ENCODE measurements at places on chromosomes 13 and 19.

DNA sequence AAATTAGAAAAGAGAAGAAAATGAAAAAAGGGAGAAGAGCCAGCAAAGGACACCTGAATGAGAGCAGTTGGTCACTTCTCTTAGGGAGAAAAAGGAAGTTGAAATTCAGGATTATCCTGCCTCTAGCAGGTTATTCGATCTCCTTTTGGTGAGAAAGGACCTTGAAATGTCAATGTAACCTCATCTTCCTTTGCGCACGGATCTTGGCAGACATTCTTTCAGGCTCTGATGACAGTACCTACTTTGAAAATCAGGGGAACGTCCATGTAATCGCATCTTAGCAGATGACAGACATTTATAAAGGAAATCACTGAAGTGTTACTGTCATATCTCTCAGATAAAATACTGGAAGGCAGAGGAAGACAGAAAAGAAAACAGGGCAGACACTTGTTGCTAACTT, 36.7 kb downstream of the FRY start:
- no peak for DNase-seq

DNA sequence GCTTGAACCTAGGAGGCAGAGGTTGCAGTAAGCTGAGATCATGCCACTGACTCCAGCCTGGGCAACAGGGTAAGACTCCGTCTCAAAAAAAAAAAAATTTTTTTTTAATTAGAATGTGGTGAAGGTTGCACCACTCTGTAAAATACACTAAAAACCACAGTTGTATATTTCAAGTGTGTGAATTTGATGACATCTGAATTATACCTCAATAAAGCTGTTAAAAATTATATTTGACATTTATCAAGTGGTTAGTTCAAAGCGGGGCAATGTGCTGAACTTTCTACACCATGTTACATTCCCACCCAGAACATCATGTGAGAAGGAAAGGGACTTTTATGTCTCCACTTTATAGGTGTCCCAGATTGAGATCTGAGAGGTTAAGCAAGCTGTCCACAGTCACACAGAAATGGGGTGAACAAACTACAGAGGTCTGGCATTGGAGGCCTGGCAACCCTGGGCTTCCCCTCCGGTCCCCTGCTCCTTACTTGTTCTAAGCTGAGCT, 5.9 kb upstream of the S1PR5 start:
- DNase-seq = no peak

DNA sequence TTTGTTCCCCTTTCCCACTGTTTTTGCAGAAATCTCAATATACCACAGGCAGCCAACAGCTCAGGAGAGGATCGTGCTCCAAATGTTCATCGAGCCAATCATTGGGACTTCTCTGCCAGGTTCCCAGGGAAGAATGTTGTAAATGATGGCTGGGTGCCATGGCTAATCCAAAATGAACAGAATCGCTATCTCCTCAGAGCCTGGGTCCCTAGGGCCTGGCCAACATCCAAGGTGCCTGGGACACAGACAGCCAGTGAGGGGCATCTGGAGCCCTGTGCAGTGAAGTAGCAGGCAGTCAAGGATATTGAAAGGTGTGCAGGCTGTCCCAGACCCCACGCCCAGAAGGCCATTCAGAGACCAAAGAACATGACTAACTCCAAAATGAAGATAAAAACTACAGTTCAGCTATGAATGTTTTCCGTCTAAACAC, 37.8 kb downstream of the BRD4 start:
- DNase-seq = no peak

GRCh38 chr19:4455719-4456475, 1.7 kb downstream of the UBXN6 start:
- DNase-seq = no peak

GRCh38 chr13:54183728-54184127, 1155.1 kb downstream of the OLFM4 start:
- no peak for DNase-seq

DNA sequence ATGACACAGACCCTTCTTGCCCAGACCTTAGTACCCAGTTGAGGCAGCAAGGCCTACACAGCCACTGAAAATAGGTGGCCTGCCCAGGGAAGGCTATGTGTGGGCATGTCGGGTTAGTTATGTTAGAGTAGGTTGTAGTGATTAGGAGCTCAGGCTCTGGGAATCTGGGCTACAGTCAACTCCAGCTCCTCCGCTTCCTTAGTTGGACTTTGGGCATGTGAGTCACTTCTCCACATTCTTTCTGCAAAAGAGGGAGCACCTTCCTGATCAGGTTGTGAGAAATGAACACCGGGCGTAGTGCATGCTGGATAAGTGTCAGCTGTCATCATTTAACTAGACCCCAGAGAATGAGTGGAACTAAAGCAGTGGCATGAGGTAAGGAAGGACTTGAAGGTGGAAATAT, 64.8 kb downstream of the ARHGAP35 start:
- no peak for DNase-seq

DNA sequence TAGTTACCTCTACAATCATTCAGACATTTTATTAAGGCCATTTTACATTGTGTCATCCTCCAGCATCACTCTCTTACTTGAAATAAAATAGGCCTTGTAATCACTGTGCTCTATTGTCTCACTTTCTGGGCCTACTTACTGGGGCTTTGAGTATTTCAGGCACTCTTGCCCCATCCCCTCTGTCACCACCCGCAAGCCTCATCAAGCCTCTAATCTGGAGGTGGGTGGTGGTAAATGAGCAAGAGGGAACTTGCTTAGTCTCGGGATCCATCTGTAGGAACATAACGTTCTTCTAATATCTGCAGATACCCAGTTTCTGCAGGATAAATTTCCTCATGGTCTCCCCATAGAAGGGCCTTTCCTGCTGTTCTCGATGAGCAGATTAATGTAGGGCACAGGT, 19.4 kb upstream of the GPR18 start:
- DNase-seq = no peak

DNA sequence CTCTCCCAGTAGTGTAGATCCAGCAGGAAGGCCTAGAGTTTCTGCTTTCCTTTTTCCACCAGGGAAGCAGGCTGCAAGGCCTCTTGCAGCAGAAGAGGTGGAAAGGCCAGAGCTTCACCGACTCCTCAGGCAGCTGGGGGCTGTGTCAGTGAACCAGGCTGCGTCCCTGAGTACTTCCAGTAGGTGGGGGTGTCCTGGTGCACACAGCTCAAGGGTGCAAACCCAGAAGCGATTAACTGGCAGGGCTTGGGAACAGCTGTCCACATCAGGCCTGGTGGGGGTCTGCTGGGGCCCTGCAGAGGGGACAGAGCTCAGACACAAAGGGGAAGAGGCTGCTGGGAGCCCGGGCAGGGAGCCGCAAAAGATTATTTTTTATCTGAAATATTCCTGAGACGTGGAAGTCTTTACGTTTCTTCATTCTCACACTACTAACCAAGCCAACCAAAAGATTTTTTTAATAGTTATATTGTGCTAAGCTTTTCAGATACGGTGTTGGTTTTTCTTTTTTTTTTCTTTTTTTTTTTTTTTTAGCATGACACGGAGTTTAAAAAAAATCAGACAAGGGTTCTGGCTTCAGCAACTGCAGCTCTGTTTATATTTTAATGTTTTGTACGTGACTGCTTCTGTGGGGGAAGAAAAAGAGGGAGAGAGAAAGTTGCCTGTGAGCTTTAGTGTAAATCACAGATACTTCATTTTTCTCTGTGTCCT, 11.0 kb downstream of the TSHZ3 start:
- DNase-seq = no peak

GRCh38 chr19:48969276-48970138, 4.4 kb downstream of the FTL start:
- no peak for DNase-seq

DNA sequence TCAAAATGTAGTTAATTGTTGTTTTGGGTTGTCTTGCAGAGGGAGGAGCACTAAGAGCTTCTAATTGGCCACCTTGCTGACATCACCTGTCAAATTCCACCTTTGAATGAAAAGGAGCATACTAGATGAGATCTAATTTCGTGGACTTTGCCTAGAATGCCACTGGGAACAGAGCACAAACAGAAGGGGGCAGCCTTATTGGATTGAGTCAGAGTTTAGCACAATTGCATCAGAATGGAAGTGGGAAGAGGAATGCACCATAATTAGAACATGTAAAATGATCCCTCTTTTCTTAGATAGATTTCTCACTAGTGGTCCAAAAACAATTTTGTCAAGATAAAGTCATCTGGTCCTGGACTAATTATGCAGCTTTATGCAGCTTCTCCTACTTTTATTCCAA, 1552.2 kb downstream of the PCDH9 start:
- DNase-seq = no peak

GRCh38 chr13:78609464-78610205, 6.3 kb upstream of the POU4F1 start:
- DNase-seq = no peak

- no peak for DNase-seq
These were observed at the start of gene PPM1N for GRCh38 chr19:45498411-45499195. TSS of gene PPM1N (plus strand) at chr19:45498443. CDS start at chr19:45498473, 30 bp downstream.
